ENCODE measurements at places on chromosomes 3 and 15. TPM values are rescaled to one million over a fixed set of nuclear protein-coding genes. Genes with fewer than 3 reads are reported as not detected.

DNA sequence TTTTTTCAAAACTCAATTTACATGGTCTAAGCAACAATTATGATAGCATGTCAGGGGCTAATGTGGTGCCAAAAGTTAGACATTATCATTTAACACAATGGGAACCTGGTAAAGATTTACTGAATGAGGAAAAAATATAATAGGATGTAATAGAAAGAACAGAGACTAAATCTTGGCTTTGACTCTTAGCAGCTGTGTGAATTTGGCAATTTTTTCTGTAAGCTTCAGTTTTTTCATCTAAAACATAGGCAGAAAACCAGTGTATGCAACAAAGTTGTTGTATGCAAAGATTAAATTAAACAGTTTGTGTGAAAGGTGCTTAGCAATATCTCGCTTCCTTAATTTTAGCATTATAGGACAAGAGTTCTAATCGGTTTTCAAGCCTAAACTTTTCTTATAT, 57.6 kb downstream of the ZBTB20 start:
- H3K4me1 ChIP-seq, result no peaks in the 10 kb centered on the region
- no peaks in the 10 kb centered on the region for H3K36me3 ChIP-seq
- no peak overlapping the region for H3K4me3 ChIP-seq
- DNase-seq, result no peak
- no peaks in the 10 kb centered on the region for H3K27me3 ChIP-seq
- H3K27ac ChIP-seq, result no peak overlapping the region

- H3K36me3 ChIP-seq, result peaks cover 23% of the 10 kb centered on the region
- peaks cover 14% of the 10 kb centered on the region for H3K4me1 ChIP-seq
- no peak overlapping the region for H3K4me3 ChIP-seq
- no peaks in the 10 kb centered on the region for H3K27me3 ChIP-seq
- no peak for DNase-seq
- H3K27ac ChIP-seq, result no peak overlapping the region
Observed at GRCh38 chr15:25727116-25727515, 136.0 kb downstream of the ATP10A start.

- no peaks in the 10 kb centered on the region for H3K36me3 ChIP-seq
- no peaks in the 10 kb centered on the region for H3K4me1 ChIP-seq
- peak; percentile 7 for DNase-seq
- no peak overlapping the region for H3K27ac ChIP-seq
Observed at GRCh38 chr15:83163032-83163431, 44.6 kb downstream of the HDGFL3 start.

GRCh38 chr3:187920913-187921312, 175.6 kb upstream of the BCL6 start:
- H3K4me1 ChIP-seq, result peaks cover 18% of the 10 kb centered on the region
- H3K4me3 ChIP-seq, result no peak overlapping the region
- no peaks in the 10 kb centered on the region for H3K36me3 ChIP-seq
- DNase-seq, result no peak

Gene SKOR1
- 2.1 TPM for total RNA-seq

Gene CELSR3
- 2.0 TPM for total RNA-seq

Gene TICRR
- 0.59 TPM for total RNA-seq

All from natural killer cell (primary cell).